Prostate gland (tissue), 2 donors: ENCODE measurements at places on chromosomes 1 and 21. TPM values are rescaled to one million over a fixed set of nuclear protein-coding genes. Genes with fewer than 3 reads are reported as not detected.

The CD1C gene
- not detected for total RNA-seq

The CCDC27 gene
- total RNA-seq: 0.97 TPM

The ATP1A4 gene
- 2.8 TPM for total RNA-seq

The S100A10 gene
- 72.1 TPM for total RNA-seq

The IQCC gene
- total RNA-seq: 5.2 TPM

The DUSP12 gene
- 34.4 TPM for total RNA-seq

The TTC22 gene
- 30.4 TPM for total RNA-seq

The VWA5B1 gene
- not detected for total RNA-seq

The RAB25 gene
- 100 TPM for total RNA-seq

The GSTM2 gene
- 79.5 TPM for total RNA-seq

The CFAP141 gene
- not detected for total RNA-seq

The ZMYND12 gene
- total RNA-seq: 12.7 TPM

The RAB7B gene
- total RNA-seq: 17.5 TPM

DNA sequence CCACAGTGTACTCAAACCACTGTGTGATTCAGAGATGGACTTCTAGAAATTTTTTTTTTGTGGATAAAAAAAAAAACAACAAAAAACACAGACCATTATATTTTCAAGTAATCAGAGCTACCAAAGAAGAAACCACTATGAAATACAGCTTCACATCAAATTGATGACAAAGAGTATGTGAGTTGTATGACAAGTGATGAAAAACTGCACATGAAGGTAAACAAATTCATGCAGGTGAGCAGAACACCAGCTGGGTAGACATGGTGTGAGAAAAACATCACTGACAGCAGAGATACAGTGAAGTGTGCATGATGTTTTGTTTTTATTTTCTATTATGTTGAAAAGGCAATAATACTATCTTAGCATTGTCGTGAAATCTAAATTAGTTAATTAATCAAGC, 8.0 kb upstream of the PTPRC start:
- no peak overlapping the region for H3K27ac ChIP-seq
- H3K4me1 ChIP-seq: no peaks in the 10 kb centered on the region
- H3K27me3 ChIP-seq: no peaks in the 10 kb centered on the region
- no peak overlapping the region for H3K4me3 ChIP-seq

DNA sequence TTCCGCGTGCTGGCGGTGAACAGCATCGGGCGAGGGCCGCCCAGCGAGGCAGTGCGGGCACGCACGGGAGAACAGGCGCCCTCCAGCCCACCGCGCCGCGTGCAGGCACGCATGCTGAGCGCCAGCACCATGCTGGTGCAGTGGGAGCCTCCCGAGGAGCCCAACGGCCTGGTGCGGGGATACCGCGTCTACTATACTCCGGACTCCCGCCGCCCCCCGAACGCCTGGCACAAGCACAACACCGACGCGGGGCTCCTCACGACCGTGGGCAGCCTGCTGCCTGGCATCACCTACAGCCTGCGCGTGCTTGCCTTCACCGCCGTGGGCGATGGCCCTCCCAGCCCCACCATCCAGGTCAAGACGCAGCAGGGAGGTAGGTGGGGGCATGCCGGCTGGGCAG, 58.8 kb upstream of the KDM4A start:
- DNase-seq: no peak
- H3K27me3 ChIP-seq: no peaks in the 10 kb centered on the region
- no peaks in the 10 kb centered on the region for H3K36me3 ChIP-seq
- no peak overlapping the region for H3K4me3 ChIP-seq
- no peaks in the 10 kb centered on the region for H3K4me1 ChIP-seq
- H3K27ac ChIP-seq: no peak overlapping the region

DNA sequence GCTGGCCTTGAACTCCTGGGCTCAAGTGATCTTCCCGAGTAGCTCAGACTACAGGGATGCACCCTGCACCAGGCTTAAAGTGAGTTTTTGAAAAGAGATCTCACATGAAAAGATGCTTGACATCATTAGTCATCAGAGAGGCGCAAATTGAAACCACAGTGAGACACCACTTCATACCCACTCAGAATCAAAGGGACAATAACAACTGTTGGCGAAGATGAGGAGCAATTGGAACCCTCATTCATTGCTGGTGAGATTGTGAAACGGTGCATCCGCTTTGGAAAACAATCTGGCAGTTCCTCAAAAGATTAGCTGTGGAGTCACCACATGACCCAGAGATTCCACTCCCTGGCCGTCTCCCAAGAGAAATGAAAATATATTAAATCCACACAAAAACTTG, 122.3 kb downstream of the PGBD5 start:
- H3K36me3 ChIP-seq: no peaks in the 10 kb centered on the region
- H3K27ac ChIP-seq: no peak overlapping the region
- no peak for DNase-seq

DNA sequence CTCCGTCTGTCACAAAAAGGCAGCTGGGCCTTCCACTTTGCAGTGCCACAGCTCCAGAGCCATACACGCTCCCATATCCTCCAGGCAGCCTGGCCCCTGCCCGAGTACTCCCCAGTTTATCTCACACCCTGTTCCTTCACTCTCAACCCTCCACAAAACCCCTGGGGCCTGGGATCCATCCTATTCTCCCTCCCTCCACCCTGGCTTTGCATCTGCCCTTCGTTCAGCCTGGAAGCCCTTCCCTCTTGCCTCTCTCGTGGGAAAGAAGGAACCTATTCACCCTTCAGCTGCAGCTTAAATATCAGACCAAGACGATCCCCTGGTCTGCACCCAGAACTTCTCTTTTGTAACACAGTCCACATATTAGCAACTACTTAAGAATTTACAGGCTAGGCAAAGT, 56.7 kb downstream of the CAMK2N1 start:
- no peak overlapping the region for H3K4me3 ChIP-seq
- H3K27me3 ChIP-seq: no peaks in the 10 kb centered on the region
- no peaks in the 10 kb centered on the region for H3K4me1 ChIP-seq
- DNase-seq: no peak
- no peak overlapping the region for H3K27ac ChIP-seq

GRCh38 chr1:178921499-178921898, 50.6 kb upstream of the ANGPTL1 start:
- H3K36me3 ChIP-seq: no peaks in the 10 kb centered on the region
- H3K27ac ChIP-seq: no peak overlapping the region
- H3K4me1 ChIP-seq: no peaks in the 10 kb centered on the region
- no peak for DNase-seq

- no peaks in the 10 kb centered on the region for H3K4me1 ChIP-seq
- H3K36me3 ChIP-seq: no peaks in the 10 kb centered on the region
- no peak overlapping the region for H3K27ac ChIP-seq
- no peaks in the 10 kb centered on the region for H3K27me3 ChIP-seq
- DNase-seq: no peak
Observed at GRCh38 chr1:96157101-96157500, 564.5 kb upstream of the PTBP2 start.

DNA sequence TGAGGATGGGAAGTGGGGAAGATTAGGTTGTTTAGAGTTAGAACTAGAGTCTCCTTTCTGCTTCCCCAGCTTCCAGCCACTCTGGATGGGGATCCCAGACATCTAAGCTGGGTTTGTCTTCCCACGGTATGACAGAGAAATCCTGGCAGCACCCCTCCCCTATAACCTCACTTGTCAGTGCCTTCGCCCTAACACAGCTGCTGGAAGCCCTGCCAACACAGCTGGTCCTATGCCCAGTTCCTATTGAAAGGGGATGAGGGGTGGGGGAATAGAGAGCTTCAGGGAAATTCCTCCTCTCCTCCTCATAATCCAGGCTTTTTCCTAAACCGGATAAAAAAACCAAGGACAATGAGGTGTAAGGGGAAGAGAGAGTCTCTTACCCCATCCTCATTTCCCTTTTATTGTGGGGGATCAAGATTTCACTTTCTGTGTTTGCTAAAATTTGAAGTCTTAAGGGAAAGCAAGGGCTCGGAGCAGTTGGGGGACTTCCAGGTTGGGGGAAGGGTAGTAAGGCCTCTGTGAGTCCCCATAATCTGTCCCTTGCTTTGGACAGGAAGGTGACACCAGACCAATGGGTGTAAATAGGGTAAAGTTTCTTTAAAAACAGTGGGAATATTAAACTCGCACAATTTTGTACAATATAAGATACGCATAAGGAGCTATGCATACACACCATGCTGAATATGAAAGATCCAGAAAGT, 590 bp downstream of the TMOD4 start:
- no peak overlapping the region for H3K27ac ChIP-seq
- H3K4me1 ChIP-seq: no peaks in the 10 kb centered on the region
- H3K36me3 ChIP-seq: peaks cover 8% of the 10 kb centered on the region
- no peak for DNase-seq

DNA sequence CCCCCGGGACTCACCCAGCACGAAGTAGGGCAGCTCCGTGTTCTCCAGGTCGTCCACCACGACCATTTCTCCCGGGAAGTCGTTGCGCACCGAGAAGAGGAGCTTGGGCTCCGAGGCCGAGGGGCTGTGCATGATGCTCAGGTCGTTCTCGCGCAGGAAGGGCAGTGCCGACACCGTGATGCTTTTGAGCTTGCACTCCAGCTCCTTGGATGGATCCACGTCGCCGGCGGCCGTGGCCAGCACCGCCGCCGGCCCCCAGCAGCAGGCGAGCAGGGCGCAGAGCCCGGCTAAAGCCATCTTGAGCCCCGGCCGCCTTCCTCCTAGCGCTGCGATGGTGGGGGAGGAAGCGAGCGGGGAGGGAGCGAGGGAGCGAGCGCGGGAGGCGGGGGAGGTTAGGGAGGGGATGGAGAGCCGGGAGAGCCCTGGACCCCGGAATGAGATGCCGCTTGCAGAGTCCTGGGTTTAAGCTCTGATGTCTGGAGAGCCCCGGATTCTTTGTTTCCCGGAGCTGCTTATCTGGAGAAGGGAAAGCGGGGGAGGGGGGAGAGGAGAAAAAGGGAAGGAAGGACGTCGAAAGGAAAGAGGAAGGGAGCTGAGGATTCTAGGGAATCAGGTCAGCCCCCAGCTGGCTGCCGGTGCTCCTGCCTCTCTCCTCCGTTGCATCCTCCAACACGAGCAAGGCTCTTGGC, at the start of gene ASTN1:
Gene ASTN1 (minus strand): TSS at position 333 of the 689 bp plus-strand sequence. CDS start 36 bp downstream, at position 297.
- H3K4me3 ChIP-seq: no peak within 1 kb of the TSS
- no peak within 1 kb of the TSS for H3K27ac ChIP-seq
- peaks cover 20% of the 10 kb centered on the region for H3K27me3 ChIP-seq

DNA sequence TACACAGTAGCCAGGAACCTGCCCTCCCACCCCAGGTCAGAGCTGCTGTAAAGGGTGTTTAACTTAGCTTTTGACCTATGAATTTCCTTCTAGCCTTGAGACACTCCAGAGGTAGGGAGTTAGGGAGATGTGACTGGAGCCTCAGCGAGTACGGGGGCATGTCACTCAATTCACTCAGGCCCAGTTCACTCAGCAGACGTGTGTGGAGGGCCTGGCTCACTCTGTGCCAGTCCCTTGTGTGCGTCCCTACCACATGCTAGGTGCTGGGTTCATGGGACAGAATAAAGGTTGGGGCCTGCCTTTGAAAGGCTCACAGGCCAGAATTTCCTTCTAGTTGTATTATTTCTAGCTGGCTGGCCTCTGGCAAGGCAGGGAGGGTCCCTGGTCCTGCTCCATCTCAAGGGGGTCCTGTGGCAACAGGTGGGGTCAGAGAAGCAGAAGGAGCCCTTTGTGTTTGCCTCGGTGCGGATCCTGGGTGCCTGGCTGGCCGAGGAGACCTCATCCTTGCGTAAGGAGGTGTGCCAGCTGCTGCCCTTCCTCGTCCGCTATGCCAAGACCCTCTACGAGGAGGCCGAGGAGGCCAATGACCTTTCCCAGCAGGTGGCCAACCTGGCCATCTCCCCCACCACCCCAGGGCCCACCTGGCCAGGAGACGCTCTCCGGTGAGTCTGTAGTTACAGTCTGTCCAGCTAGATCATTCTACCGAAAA, 4.5 kb downstream of the NCDN start:
- H3K4me1 ChIP-seq: peaks cover 7% of the 10 kb centered on the region
- H3K4me3 ChIP-seq: no peak overlapping the region
- H3K36me3 ChIP-seq: no peaks in the 10 kb centered on the region
- H3K27me3 ChIP-seq: no peaks in the 10 kb centered on the region
- no peak for DNase-seq
- H3K27ac ChIP-seq: no peak overlapping the region

DNA sequence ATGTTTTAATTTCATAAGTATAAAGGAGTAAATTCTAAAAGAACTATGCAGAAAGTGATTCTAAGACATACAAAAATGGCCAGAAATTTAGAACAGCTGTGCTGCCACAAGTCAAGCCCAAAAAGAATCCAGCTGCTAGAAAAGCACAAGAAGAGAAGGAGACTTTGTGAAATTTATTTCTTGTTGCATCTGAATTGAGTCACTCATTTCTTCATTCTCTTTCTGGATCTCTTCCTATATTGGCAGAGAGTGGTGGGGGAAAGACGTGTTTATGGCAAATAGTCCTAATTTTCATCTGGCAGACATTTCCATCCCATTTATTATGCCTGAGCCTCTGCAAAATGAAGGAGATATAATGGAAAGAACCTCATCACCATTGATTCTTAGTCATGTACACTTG, 139.6 kb upstream of the CTTNBP2NL start:
- H3K4me3 ChIP-seq: no peak overlapping the region
- H3K4me1 ChIP-seq: no peaks in the 10 kb centered on the region
- no peak for DNase-seq
- H3K36me3 ChIP-seq: no peaks in the 10 kb centered on the region
- H3K27ac ChIP-seq: no peak overlapping the region

GRCh38 chr1:61640531-61641530, 84.1 kb downstream of the TM2D1 start:
- H3K4me1 ChIP-seq: peaks cover 11% of the 10 kb centered on the region
- peak; percentile 61 for DNase-seq
- peak overlapping the region; percentile 67 for H3K27ac ChIP-seq
- H3K27me3 ChIP-seq: no peaks in the 10 kb centered on the region
- no peak overlapping the region for H3K4me3 ChIP-seq
- no peaks in the 10 kb centered on the region for H3K36me3 ChIP-seq

GRCh38 chr1:215923129-215923824, 356.2 kb downstream of the KCTD3 start:
- H3K4me3 ChIP-seq: no peak overlapping the region
- H3K27ac ChIP-seq: no peak overlapping the region
- no peaks in the 10 kb centered on the region for H3K36me3 ChIP-seq
- no peaks in the 10 kb centered on the region for H3K27me3 ChIP-seq
- no peak for DNase-seq

- H3K36me3 ChIP-seq: no peaks in the 10 kb centered on the region
- DNase-seq: peak; percentile 33
- H3K4me1 ChIP-seq: no peaks in the 10 kb centered on the region
Observed at GRCh38 chr1:34759503-34760357, at the start of gene GJB4. Gene GJB4, plus strand, starts transcription at chr1:34759740. Its CDS starts 1,515 bp downstream, at chr1:34761255.

GRCh38 chr1:214120191-214120590, 132.4 kb downstream of the PROX1 start:
- H3K4me3 ChIP-seq: no peak overlapping the region
- no peaks in the 10 kb centered on the region for H3K4me1 ChIP-seq
- DNase-seq: no peak
- no peaks in the 10 kb centered on the region for H3K27me3 ChIP-seq

DNA sequence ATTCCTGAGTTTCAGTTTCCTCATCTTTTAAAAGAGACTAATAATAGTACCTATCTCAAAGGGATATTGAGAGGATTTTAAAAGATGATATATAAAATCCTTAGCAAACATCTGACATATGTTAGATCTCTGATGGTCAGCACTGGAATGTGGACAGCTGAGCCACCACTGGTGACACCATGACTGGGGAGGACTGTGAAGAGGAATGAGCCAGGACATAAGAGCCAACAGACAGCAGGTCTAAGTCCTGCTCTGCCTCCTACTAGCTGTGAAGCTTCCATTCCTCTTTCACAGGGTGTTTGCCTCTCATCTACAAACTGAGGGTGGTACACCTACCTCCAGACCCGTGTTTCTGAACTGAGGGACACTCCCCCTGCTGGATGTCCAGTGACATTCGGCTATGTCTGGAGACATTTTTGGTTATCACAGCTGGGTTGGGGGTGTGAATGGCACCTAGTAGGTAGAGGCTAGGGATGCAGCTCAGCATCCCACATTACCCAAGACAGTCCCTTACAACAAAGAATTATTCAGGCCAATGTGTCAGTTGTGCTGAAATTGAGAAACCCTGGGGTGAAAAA, 109.1 kb upstream of the OLIG2 start:
- H3K36me3 ChIP-seq: no peaks in the 10 kb centered on the region
- no peak for DNase-seq
- no peaks in the 10 kb centered on the region for H3K27me3 ChIP-seq
